Stimulated activated CD4-positive, alpha-beta T cell treated with anti-CD3 and anti-CD28 coated beads, Interleukin-2, amount 100 ng/mL, for 48 hours (primary cell): ENCODE measurements at places on chromosomes 6 and 20.

DNA sequence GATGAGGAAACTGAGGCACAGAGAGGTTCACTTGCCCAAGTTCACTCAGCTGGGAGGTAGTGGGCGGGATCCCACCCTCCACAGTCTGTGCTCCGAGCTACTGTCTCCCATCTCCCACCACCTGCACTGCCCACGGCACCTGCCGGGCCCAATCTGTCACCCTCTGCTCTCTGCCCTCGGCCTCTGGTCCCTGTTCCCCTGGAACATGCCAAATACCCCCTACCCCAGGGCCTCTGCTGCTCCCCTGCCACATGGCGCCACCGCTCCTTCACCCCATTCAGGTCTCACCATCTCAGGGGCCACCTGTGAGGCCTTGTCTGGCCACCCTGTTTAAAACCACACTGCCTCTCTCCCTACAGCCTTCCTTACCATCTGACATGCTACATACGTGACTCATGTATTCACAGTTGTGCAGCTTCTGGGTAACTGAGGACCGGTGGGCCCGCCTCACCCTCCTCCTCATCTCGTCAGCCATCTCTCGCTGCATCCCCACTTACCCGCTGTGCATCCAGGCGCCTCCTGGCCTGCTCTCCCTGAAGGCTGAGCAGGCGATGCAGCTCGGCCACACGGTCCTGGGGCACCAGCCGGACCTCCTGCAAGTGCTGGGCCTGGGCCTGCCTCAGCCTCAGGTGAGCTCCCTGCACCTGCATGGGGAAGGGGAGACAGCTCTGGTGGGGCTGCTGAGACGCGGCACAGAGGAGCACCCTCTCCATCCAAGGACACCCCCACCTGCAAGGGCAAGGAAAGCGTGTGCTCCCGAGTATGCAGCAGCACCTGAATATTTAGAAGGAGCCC, 50.6 kb downstream of the GINS1 start:
- DNase-seq = no peak

- no peak for DNase-seq
Observed at GRCh38 chr20:41087777-41088176, 49.6 kb upstream of the PLCG1 start.

DNA sequence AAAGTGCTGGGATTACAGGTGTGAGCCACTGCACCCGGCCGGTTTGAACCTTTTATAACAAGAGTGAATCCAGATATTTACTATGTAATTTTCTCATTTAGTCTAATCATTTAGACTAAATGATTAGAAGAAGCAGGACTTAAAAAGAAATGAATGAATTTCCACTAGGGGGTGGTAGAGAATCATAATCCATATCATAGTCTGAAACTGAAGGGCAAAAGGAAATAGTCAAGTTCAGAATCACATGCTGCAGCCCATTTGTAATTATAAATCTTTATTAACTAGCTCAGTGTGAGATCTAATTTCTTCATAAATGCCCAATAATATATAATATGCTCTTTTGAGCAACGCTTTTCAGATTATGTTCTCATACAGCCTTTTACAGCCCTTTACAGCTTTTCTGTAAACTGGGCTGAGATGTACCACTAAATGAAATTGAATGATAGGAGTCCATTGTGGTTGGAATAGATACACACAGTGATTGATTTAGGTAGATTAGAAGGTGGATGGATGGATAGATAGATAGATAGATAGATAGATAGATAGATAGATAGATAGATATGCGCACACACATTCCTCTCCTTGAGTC, 31.8 kb downstream of the PSMB9 start:
- no peak for DNase-seq

- DNase-seq = no peak
Observed at GRCh38 chr20:62666736-62667529, 24.6 kb downstream of the SLCO4A1 start.

- no peak for DNase-seq
Observed at GRCh38 chr20:63752411-63753101, 13.0 kb downstream of the SLC2A4RG start.

- no peak for DNase-seq
Observed at GRCh38 chr20:13220904-13221297, at the start of gene ISM1. TSS of gene ISM1 (plus strand) at chr20:13221274. CDS start at chr20:13221777, 503 bp downstream.

DNA sequence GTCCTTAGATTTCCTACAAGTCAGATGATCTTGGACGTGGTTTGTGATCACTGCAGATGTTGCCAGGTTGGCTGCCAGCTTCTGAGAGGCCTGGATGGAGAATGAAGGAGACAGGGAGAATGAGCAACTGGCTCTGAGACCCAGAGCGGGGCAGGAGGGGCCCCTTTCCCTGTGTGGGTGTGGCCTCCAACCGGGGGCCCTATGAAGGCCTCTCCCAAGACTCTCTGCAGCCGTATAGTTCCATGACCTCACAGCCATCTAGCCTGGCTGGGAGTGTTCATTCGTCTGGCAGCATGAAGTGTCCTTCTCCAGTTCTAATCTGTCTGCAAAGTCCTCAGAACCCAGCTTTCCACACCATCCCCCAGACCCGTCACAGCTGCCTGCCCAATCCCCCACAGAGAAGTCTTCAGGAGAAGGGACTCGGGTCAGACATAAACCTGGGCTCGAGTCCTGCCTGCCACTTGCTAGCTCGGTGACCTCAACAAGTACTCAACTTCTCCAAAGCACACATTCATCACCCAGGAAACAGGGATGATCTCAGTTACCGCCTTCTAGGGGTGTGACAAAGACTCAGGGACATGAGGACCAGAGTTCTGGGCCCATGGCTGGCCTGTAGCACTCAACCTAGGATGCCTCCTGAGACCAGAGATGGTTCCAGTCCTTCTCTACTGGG, 122.6 kb downstream of the EDN3 start:
- no peak for DNase-seq

GRCh38 chr6:155253337-155253736, 10.5 kb upstream of the CLDN20 start:
- DNase-seq = no peak

DNA sequence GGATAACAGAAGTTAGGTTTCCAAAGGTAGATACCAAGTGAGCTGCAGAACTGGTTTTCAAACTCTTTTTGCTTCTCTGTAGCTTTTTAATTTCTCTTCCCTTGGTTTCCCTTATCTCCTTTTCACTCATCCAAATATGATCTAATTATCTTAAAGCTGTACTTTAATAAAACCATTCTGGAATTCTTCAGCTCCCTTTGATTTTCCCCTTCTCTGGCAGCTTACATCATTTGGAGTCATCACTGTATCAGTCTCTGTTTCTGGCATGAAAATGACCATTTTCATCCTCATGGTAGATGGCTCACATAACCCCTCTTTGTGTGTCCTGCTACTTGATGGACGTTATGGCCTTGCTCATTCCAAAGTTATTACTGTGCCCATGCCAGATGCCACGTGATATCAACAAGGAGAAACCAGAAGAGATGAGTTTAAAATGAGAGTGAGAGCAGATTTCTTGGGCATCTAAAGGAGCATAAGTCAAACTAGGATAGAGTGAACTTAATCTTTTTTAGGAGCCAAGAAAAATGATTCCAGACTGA, 620.2 kb downstream of the QKI start:
- no peak for DNase-seq

GRCh38 chr20:49593466-49594142, 25.7 kb upstream of the PTGIS start:
- DNase-seq = peak; percentile 39

- DNase-seq = no peak
Observed at GRCh38 chr6:134602123-134602522, 284.2 kb upstream of the SGK1 start.

DNA sequence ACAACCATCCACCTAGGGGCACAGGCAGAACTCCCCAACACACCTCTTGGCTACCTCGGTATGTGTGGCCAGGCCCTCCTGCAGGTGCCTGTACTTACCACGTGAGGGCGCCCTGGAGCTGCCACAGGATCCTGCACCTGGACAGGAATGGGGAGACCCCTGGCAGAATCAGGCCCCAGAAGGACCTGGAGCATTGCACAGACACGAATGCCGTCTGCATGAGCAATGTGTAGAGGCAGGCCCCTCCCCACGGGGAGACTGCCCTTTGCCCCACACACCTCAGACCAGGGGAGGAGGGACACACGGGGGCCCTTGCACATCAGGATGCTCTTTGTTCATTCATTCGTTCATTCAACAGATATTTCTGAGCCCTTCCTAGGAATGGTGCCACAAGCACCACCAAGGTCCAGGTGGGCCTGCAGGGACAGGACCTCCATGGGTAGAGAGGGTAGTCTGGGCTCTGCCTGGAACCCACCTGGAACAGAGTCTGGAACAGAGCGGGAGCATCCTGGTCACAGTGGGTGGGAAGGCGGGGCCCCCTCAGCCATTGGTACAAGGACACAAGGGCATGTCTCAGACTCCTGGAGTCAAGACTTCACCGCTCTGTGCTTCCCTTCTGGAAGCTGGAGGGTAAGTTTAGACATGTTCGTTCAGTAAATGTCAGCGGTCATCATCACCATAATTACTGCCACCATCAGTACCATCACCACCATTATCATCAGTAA, 32.3 kb downstream of the YTHDF1 start:
- peak; percentile 59 for DNase-seq

DNA sequence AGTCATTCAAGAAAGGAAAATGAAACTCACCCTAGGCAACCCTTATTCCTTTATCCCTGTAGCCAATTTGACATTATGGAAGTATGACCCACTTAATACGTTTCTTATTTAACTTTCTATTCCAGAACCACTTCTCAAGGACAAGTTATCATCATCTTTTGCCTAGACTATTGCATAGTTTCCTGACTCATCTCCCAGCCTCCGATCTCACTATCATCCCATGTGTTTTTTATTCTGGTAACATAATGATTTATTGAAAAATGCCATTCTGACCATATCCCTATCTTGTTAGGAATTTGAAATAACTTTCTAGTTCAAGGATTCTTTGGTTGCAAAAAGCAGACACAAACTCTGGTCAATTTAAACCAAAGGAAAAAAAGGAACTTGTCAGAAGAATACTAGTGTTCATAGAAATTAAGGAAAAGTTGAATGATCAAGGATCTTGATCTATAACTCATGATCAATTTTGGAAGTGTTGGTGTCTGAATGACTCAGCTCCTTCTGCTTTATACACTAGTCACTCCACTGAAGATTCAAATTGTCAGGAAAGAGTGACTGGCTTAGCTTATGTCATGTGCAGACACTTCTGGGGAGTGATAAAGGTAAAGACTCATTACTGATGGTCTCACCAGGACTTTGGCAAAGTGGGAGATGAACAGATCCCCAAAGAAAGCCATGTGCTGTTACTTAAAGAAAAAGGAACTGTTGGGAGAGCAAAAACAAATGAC, 8.5 kb upstream of the TINAG start:
- no peak for DNase-seq

DNA sequence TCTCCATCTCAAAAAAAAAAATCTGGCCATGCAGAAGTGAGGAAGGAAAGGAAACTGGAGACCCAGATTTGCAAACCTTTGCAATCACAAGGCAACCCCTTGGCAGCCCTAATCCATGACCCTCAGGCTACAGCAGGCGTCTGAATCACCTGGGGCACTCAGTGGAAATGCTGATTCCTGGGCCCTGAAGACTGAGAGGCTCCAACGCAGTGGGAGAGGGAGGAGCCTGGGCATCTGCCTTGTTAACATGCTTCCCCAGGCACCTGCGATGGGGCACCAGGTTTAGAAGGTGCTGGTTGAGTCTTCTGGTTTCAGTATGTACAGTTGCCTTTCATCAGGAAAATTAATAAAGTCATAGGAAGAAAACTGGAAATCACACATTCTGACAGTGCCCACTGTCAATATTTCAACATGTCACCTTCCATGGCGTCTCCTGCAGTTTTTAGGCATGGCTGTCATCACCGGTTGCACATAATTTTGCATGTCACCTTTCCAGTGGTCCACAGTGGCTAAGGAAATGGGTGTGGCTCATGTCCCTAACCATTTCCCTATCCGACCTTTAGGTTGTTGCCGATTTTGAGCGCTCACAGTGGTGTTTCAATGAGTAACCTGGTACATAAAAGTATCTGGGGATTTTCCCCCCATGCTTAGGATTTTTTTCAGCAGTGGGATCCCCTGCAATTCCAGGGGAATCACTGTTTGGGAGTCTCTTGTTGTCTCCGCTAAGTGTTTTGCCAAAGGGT, 56.9 kb downstream of the PREX1 start:
- no peak for DNase-seq

GRCh38 chr20:24834310-24834709, 114.8 kb upstream of the CST7 start:
- DNase-seq = no peak

DNA sequence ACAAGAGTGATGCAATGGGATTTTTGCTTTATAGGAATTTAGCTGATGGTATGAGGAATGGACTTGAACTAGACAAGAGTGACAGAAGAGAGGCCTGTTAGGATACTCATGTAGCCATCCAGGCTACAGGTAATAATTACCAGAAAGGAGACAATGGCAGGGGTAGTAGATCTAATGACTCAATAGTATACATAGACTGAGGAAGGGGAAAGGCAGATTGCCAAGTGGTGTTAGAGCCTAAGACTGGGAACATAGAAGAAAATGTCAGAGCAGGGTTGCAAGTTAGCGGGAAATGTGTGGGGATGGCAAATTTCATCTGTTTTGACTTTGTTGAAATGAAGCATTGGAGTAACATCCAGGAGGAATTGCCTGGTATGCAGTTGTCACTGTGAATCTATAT, 295.6 kb downstream of the UTRN start:
- no peak for DNase-seq

DNA sequence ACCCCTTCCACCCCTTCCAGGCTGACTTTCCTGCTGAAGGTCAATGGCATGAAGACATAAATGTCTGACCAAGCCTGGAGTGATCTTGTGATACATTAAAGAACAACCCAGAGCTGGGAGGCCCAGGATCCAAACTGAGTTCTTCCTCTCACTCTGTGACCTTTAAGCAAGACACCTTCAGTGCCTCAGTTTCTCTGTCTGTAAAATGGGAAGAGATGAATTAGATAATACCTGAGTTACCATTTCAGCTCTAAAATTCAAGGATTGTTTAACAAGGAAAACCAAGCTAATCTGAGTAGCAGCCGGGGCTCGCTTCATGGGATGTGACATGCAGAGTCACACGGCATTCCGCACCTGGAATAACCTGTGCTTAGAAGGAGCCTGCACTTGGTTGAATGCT, 7.0 kb upstream of the NFATC2 start:
- DNase-seq = no peak
